ENCODE measurements at places on chromosomes 5 and 9.

- DNase-seq = no peak
Observed at GRCh38 chr5:108528655-108529054, 146.8 kb upstream of the FBXL17 start.

GRCh38 chr9:81729135-81729534 is 39.8 kb upstream of the TLE1 start:
- no peak for DNase-seq

GRCh38 chr9:121945281-121945680 is 147.8 kb downstream of the TTLL11 start:
- DNase-seq = no peak

DNA sequence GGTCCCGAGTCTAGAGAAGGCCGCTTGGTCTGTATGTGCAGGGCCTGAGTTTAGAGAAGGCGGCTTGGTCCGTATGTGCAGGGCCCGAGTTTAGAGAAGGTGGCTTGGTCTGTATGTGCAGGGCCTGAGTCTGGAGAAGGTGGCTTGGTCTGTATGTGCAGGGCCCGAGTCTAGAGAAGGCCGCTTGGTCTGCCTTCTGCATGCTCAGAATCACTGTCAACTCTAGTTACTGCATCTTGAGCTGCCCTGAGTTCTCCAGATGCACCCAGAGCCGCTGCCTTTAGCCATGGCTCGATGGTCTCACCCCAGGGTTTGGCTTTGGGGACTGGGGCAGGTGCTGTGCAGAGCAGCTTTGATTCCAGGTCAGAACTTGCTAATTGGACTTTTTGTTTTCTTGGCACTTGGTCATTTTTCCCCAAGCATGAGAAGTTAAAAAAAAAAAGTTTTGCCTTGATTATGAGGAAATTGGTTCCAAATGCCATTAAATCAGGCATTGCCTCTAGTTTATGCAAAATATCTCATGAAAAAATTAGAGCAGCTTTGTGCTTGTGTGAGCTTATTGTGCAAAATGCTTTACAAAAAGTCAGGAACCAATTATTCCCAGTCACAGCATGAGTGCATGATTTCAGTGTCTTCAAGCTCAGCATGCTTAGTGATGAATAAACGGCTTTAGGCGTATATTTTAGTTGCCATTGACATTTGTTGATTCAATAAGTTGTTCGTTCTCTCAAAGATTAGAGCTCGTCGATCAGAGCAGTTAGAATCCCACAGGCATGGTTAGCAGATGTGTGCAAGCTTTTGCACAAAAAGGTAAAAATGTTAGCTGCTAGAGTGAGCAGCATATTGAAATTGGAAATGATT is 25.4 kb upstream of the EXOC3 start:
- DNase-seq = no peak

DNA sequence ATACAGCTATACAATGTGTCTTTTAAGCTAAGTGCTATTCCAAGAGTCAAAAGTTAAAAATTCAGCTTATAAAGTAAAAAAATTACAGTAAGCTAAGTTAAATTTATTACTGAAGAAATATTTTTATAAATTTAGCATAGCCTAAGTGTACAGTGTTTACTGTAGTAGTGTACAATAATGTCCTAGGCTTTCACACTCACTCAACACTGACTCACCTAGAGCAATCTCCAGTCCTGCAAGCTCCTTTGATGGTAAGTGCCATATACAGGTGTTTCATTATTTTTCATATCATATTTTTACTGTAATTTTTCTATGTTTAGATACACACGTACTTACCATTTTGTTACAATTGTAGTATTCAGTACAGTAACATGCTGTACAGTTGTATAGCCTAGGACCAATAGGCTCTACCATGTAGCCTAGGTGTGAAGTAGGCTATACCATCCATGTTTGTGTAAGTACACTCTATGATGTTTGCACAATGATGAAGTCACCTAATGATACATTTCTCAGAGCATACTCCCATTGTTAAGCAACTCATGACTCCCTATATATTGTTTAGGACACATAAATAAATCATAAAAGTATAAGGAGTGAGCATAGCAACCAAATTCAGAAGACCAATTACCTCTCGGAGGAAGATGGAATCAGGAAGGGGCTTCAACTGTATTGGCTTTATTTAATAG is 165.1 kb upstream of the SLC30A5 start:
- DNase-seq = no peak

GRCh38 chr9:35407846-35408245 is 82.1 kb upstream of the RUSC2 start:
- DNase-seq = no peak

DNA sequence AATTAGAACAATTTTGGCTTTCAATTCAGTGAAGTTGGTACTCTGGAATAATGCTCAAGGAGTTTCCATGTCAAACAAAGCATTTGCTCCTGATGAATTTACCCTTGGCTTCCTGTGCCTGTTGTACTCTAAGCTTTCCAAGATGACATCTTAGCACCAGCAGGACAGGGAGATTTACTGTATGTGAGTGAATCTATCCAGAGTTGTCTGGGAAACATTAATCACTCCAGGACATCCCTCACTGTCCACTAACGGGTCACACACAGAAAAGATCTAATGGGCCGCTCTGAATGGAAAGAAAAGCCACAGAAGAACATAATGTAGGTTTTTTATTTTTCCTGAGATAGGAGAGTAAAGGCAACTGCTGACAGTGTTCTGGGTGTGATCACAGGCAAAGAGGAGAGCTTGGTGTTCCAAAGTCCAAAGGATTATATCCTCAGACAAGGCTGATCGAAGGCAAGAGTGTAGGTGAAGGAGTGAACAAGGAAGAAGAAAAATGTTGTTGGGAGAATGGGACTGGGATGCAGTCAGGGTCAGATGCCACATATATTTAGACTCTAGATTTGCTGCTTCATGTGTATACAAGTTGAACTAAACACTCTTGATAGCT is 167.7 kb upstream of the RPS23 start:
- DNase-seq = no peak

- no peak for DNase-seq
Observed at GRCh38 chr9:136087741-136088480, 7.2 kb downstream of the NACC2 start.

- DNase-seq = no peak
Observed at GRCh38 chr9:120830151-120830550, 12.6 kb downstream of the PSMD5 start.

DNA sequence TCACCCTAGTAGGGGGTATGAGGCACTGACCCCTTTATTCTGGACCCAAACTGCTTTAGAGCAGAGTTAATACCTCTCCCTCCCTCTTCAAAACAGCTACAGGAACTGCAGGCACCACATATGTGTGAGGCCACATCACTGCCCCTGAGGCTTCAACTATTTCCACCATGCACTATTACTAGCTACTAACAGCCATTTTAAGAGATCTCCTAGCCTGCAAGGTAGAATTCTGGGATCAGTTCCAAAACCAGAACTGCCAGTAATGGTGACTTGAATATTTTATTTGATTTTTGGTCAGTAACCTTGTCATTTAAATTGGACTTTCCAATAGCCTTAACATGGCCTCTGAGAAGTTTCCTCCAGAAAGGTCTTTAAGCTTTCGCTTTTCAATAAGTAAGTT is 55.3 kb upstream of the FSD1L start:
- DNase-seq = no peak

GRCh38 chr5:173998531-173998930 is 9.6 kb downstream of the C5orf47 start:
- DNase-seq = no peak

GRCh38 chr9:122236681-122237080 is 7.9 kb upstream of the LHX6 start:
- no peak for DNase-seq

DNA sequence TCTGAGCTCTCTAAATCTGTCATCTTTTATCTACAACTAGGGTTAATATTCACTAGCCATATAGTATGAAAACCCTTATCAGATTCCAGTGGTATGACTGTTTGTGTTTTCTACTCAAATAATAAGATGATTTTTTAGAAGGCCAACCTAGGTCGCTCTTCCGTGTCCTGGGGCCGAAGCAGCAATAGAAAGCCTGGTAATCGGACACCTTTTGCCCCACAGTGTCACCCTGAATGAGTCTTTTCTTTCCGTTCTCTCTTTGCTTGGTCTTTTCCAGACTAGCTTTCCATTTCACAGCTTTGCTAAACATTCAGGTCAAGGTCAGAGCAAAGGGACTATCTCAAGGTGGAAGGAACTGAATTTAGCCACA is 243.3 kb upstream of the ANKRD55 start:
- no peak for DNase-seq

GRCh38 chr9:131732636-131733289 is 7.1 kb downstream of the RAPGEF1 start:
- no peak for DNase-seq

DNA sequence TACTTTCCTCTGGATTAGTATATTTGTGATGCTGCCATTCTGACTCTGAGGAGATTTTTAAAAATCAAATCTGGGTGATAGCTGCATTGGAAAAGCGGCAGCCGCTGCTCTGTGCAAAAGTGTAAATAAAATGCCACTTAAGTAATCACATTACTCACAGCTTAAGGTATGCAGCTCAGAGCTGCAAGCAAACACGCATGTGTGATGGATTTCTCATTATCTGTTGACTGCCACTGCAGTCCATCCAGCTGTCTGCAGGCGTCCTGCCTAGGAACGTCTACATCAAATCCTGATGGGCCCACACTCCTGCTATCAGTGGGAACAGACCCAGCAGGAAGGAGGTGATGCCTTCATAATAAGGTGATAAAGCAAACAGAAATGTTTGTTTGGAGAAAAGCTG is 216.9 kb downstream of the SPOCK1 start:
- DNase-seq = no peak

GRCh38 chr9:74447451-74448193 is 49.5 kb upstream of the RORB start:
- no peak for DNase-seq

DNA sequence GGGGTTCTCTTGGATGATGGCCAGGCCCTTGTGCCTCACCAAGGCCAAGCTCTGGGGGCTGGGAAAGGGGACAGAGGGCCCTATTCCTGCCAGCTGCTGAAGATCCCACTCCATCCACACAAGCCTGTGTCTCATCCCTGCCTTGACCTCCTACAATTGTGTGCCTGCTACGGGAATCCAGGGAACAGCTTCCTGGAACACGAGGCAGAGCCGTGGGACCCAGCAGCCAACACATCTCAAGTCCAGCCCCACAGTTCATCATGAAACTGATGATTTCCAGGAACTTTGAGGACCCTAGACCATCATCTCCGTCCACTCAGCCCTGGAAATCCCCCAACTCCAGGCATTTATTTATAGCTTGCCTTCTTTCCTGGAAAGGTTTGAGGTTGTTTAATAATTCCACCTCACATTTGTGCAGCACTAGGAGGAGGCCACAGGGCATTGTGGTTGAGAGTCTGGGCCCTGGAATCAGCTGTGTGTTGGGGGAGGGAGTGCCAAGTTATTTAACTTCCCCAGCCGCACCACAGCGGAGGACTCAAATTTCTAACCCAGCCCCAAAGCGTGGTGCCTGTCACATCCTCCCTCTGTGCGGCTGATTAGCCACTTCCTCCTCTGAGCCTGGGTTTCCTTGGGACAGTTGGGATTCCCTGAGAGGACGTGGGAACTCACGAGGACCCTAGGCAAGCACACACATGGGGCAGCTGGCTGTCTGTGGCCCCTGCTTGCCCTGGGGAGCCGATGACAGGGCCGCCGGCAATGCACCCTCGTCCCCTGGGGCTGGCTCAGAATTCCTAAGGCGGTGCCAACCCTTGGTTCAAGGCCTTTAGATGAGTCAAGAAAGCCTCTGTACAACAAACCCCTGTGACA is 58.2 kb upstream of the GGTA1 start:
- no peak for DNase-seq

DNA sequence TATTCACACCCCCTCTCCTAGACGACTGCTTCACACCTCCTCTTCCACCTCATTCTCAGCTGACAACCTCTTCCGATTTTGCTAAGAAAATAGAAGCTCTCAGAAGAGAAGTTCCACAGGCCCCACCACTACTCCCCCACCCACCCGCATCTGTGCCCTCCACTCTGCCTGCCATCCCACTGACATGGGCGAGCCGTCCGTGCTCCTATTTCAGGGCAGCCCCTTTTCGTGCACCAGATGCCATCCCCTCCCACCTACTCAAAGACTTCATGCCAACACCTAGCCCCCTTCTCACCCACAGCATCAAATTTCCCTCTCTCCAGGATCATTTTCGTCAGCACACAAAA is 34.6 kb upstream of the JADE2 start:
- DNase-seq = no peak
